ENCODE measurements at places on chromosomes 6 and 20. TPM values are rescaled to one million over a fixed set of nuclear protein-coding genes. Genes with fewer than 3 reads are reported as not detected.
A peak's percentile ranks its signal among the peaks of the same experiment; 100 is the strongest.

The RIPOR3 gene
- total RNA-seq: 0.53 TPM

DNA sequence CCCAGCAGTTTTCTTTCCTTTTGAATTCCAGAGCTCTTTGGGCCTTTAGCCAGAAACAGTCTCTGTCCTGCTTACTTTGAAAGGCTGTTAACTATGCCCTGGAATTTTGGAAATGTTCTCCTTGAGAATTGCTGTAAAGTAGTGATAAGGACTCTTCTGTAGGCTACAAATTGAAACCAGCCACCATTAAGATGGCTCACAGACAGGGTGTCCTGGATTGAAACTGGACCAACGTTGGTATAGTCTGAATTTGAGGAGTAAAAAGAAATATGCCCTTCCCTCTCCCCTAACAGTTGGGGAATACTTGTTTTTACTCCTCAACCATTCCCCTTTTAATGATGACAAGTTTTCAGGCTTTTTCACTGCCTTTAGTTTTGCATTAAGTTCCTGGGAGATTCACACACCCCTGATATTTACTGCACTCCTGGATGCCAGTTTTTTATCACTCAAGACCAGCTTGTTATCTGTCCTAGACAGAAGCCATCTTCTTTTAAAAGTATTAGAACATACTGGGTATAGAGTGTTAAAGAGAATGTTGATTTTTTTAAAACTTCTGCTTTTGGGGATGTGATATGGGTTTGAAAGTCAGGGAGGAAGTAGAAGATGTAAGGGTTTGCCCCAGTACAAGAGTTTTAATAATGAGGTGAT, 21.9 kb downstream of the TOP1 start:
- no peak for DNase-seq

DNA sequence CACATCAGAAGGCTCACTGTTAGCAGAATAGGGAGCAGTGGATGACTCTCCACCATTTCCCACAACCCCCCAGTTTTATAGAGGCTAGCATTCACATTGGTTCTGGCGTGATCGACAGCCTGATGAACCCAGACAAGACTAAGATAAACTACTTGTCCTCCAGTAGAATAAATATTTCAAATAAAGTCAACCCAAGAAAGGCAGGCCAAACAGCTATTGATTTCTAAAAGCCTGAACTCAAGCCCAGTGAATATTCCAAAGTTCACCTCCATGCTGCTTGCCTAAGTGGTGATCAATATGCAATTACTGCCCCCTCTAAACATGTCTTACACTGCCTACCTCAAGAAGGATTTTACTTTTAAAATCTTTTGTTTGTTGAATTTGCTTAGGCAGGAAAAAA, 104.5 kb downstream of the CTNNBL1 start:
- no peak for DNase-seq

DNA sequence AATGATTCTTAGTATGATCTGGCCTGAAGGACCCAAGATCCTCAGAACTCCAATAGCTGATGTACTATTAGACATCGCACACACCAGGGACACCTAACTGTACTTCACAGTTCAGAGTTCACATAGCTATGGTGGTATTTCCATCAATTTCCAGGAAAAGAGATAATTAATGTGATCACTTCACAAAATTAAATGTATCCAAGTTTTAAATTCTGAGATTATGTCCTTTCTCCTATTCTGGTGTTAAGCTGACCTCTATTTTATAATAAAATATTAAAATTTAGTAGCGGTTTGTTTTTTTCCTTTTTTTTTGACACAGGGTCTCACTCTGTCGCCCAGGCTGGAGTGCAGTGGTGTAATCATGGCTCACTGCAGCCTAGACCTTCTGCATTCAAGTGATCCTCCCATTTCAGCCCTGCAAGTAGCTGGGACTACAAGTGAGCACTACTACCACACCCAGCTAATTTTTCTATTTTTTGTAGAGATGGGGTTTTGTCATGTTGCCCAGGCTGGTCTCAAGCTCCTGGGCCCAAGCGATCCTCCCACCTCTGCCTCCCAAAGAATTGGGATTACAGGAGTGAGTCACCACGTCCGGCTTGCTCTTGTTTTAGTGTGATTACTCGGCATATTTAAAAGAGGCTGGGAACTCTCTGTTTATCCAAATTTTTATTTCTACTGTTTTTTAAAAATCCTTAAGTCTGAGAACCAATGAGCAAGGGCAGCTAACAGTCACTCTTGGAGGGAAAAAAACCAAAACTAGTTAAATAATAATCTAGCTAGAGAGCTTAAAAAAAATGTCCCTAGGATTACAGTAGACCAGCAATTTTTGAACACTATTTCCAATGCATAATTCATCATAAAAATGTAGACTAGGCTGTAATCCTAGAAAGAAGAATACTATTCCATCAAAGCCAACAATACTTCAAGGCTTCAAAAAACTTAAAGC, 16.0 kb downstream of the KIF13A start:
- peak; percentile 73 for DNase-seq

All from bronchial epithelial cell (primary cell).